ENCODE measurements at places on chromosomes 16 and 17. TPM values are rescaled to one million over a fixed set of nuclear protein-coding genes. Genes with fewer than 3 reads are reported as not detected.

ZNF19 gene
- 9.4 TPM for total RNA-seq

CTRB2 gene
- total RNA-seq: 15.9 TPM

HLF gene
- 25.7 TPM for total RNA-seq

SLC7A5 gene
- 20.4 TPM for total RNA-seq

HBA1 gene
- total RNA-seq: not detected

CETP gene
- total RNA-seq: 1.00 TPM
